IPS DF 6.9 (cell line): ENCODE measurements at places on chromosomes 2 and 18.

GRCh38 chr2:167862296-167862695, 385.1 kb downstream of the STK39 start:
- no peak for DNase-seq

DNA sequence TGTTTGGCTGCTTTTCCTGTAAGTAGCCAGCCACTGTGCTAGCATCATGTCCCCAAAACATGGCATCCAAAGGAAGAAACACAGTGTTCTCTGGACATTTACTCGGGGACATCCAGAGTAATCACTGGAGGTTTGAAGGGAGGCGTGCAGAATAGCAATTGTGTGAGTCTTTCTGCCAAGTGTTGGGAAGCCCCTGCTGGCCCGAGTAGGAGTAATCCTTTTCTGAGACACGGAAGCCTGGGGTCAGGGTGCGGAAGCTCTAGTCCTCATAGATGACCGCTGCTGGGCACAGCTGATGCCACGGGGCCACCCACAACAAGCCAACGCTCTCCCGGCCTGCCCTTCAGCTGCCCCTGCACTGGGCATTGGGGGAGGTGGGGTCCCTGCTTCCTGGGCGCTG, 24.8 kb upstream of the HDAC4 start:
- no peak for DNase-seq

DNA sequence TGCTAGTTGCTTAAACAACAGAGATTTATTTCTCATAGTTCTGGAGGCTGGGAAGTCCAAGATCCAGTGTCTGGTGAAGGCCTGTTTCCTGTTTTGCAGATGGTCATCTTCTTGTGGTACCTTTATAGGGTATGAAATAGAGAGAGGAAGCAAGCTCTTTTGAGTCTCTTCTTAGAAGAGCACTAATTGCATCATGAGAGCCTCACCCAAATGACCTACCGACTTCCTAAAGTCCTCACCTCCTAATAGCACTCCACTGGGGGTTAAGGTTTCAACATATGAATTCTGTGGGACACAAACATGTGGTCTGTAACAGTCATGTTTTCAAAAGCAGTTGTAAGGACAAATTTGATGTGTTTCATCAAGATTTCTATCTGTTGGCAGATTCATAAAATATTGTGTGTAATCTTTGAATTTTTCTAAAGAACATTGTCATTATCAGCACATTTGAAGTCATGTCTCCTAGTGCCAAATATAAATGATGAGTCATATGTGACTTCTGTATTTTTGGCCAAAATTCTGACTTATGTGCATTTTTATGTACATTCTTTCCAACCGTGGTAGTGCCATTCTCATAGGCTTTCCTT, 45.3 kb downstream of the CD28 start:
- no peak for DNase-seq

GRCh38 chr2:238942080-238942725, 94.3 kb downstream of the TWIST2 start:
- DNase-seq, result no peak

GRCh38 chr18:6959110-6959509, 158.5 kb downstream of the LAMA1 start:
- DNase-seq, result no peak

DNA sequence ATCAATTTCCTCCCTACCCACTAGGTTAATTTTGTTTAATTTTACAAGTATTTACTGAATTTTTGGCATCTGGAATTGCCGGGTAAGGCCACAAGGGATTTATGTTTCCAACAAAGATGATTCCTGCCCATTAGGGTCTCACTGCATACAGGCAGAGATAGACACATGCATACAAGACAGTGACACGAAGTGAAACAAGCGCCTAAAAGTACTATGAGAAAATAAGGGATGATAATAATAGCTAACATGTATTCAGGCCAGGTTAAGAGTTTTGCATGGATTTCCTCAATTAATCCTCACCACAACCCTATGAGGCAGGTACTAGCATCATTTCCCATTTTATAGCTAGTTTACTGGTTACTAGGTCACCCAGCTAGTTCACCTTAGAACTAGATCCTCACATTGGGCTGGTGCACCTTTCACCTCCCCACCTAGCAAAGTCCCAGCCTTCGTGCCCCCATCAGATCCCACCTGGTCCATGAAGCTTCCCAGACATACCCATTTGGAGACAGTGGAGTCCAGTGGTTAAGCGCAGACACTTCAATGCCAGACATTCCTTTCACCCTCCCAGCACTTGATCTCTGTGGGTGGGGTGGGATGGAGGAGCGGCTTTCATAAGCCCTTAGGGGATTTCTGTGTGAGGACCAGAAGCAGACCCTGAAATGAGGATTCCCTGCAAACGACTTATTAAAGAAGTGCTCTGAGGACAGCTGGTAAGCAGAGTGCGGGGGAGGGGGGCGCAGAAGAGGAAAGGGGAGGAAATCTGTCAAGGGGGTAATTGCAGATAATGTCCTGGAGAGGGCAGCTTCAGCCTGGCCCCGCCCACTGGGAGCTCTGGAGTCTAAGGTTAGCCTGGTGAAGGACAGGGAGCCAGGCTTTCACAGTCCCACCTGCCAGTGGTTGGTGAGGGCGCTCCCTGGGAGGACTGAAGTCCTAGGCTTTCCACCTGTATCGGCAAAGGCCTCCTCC, 5.8 kb upstream of the DGUOK start:
- peak; percentile 54 for DNase-seq

DNA sequence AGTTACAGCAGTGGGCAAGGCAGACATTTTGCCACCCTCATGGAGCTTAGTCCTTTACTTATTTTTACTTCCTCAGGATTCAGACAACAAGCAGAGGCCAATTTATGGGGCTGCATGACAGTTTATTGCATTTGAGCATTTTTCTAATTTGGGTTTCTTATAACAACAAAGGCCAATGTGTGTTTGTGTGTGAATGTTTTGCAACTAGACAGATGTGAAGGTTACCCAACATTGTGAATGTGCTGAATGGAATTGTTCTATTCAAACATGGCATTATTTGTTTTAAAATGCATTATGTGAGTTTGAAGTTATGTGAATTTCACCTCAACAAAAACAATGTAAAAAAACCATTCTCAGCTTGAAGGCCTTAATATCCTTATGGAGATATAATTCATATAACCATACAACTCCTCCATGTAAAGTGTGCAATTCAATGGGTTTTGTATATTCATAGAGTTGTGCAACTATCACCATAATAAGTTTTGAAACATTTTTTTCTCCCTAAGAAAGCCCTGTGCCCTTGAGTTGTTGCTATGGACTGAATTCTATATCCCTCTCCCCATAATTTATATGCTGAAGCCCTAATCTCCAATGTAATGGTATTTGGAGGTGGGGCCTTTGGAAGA, 57.3 kb downstream of the CCDC195 start:
- no peak for DNase-seq

DNA sequence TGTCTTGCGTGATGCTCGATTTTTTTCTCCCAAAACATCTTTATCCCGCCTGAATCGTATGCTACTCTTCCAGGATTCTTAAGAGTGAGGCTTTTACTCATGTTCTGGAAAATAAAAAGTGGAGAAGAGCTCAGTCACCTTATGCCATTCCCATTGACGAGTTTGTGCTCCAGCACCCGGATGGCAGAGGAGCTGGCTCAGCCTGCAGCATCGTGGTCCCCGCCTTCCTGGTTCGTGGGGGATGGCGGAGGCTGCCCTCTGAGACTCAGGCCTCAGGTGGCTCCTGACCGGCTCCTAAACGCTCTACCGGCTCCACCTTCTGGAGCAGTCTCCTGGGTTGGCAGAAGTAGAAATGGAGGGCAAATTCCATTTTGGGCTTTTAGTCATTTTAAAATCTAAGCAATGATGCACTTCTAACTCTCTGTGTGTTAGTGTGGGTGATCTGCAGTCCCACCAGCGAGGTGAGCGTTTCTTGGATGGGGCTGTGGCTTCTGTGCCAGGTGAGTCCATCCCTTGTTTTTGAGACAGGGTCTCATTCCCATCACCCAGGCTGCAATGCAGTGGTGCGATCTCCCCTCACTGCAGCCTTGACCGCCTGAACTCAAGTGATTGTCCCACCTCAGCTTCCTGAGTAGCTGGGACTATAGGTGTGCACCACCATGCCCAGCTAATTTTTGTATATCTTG, 27.8 kb downstream of the RTP5 start:
- DNase-seq, result no peak

DNA sequence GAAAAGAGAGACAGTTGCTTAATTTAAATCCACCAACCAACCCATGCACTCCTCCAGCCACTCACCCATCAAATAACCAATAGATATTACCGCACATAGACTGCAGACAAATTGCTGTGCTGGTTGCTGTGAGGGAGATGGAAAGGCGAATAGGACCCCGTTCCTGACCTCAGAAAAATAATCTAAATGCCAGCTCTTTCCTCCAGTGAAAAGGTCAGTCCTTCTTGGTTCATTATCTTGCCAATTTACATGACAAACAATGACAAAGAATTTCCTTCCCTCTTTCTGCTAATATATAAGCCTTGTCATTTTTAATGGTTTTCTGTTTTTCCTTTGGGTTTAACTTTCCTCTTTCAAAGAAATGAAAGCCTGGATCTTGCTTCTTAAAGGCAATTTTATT, 61.6 kb downstream of the MEP1B start:
- no peak for DNase-seq

DNA sequence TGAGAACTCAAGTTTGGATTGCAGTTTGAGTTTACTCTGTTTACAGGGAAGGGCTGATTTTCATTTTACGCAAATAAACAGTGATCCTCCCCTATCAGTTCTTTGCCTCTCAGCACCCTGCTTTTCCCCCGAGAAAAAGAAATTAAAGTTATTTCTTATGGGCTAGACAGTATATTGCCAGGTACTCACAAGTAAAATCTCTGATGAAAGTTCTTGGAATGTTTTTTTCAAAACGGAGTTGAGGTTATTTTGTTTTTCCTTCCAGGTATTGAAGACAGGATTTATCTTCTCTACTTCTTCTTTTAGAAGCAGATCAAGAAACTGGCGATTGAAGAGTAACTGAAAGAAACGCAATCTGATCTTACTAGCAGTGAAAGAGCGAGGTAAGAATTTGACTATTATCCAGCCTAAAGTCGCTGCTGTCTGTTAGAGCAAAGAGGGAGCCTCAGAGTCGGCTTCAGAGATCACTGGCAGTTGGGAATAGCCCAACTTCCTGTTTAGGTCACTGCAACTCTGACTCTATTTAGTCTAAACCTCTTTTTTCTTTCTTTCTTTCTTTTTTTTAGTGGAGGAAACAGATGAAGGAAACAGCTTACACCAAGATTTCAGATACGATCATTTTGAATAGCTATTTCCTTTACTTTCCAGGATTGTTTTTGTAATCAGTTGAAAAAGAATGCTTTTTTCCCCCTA, at the start of gene TFPI:
TSS of gene TFPI (minus strand) at position 425 of the 693 bp plus-strand sequence. CDS start 50,667 bp downstream, outside the sequence.
- no peak for DNase-seq

DNA sequence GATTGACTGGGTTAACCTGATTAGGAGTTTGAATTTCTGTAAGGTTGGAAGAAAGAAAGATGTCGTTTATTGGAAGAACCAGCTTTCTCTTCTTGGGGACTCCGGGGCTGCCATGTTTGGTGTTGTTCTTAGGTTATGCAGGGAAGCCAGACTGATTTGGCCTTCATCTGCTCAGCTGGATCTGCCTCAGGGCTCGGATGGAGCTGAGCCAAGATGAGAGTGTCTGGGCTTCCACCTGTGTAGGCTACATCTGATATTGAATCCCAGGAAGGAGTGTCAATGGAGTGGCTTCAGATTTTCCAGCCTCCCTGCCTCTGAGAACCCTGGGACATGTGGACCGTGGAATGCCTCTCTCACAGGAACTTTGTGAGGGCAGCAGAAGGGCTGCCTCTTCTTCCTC, 126.1 kb downstream of the WDSUB1 start:
- DNase-seq, result no peak

DNA sequence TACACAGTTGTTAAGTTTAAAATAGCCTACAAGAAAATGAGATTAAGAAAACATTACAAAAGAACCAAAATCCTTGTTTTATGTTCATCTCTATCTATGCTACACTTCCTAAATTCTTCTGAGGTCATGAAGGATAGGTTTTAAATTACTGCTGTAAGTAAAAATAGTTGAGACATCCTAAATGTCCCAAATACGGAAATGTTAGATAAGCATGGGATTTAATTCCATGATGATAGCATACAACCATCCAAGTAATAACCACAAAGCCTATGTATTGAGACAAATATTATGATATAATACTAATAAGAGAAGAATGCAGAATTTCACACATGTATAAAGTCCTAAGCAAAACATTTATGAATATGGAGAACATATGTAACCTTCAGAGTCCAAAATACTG, 34.1 kb downstream of the PIEZO2 start:
- no peak for DNase-seq

GRCh38 chr2:167196461-167197252, 308.4 kb downstream of the XIRP2 start:
- DNase-seq, result no peak

DNA sequence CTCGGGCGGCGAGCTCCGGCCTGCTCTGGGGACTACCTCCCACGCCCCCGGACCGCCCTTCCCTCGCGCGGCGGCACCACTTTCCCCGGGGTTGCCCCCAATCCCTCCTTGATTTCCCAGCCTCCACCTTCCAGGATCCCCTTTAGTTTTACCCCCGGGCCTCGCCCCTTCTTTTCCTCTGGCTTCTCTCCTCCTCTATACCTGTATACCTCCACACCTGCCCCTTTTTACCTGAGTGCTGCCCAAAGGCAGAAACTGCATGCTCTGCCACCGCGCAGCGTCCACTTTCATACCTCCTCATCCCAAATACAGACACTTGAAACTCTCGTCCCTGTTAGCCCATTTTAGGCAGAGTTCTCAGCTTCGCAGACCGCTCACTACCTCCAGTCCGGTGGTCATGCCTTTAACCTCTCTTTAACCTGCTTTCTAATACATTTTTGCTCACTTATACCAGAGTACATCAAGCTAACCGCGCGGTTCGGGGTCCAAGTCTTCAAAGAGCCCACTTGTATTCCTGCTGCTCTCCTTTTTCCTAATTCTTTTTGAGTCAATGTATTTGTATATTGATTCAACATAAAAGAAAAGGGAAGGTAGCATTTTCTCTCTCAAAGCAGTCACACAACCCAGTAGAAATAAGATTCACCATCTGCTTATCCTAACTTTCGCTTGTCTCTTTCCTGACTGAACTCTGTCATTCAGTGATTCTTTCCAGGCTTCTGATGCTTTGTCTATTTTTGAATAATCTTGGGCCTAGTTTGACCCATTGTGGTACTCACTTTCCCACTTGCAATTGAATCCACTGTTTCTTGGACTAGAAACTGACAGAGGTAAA, 901 bp downstream of the SPOPL start:
- DNase-seq, result no peak

DNA sequence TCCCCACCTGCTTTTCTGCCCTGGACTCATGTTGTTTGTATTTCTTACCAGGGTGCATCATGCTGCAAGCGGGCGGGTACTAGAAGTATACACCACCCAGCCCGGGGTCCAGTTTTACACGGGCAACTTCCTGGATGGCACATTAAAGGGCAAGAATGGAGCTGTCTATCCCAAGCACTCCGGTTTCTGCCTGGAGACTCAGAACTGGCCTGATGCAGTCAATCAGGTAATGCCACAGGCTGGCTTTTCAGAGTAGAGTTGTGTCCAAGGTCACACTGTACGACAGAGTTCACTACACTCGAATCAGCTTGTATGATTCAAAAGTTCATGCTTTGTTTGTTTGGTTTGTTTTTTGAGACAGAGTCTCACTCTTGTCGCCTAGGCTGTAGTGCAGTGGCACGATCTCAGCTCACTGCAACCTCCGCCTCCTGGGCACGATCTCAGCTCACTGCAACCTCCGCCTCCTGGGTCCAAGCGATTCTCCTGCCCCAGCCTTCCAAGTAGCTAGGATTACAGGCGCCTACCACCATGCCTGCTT, 19.4 kb downstream of the SRSF7 start:
- no peak for DNase-seq

- no peak for DNase-seq
These were observed 268.6 kb upstream of the RAB6C start for GRCh38 chr2:129710670-129711495.

GRCh38 chr2:153478289-153479261, at the start of gene RPRM:
Gene RPRM (minus strand): TSS chr2:153478762. CDS start chr2:153478565, 197 bp downstream.
- DNase-seq, result no peak

GRCh38 chr18:22307528-22307927, 110.2 kb downstream of the CTAGE1 start:
- no peak for DNase-seq
